ENCODE measurements at places on chromosomes 7 and 10.

GRCh38 chr7:152025937-152026890 is 740 bp downstream of the GALNT11 start:
- no peak for DNase-seq

DNA sequence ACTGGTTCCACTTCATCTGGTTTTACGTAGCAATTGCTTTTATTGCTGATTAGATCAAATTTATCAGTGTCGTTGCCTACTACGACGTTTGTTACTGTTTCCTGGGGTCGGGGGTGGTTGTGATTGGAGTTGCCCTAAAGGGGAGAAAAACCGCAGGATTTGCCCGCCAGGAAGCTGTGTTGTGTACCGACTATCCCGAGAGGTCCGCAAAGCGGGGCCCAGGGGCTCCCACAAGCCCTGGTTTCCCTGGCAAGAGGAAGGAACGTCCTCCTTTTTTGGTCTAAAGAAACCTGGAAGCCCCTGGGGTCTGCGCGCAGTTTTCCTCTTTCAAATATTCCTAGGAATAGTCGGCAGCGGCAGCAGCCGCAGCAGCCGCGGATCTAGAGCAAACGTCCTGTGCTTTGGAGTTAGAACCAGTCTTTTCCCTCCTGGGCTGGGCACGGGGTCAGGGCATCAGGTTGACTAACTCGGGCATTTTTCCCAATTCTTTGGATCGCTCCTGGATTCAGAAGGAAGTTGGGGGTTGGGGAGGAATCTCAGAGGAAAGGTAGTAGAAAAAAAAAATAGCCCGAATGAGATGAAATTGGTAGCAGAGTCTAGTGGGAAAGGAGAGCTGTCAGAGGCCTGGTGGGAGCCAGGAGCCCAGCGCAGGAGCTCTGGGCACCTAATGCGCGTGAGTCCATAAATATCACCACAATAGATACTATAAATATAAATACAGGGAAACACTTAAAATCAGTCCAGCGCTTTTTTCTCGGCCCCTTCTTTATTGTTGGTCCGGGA is 4.6 kb downstream of the VAX1 start:
- DNase-seq, result no peak

DNA sequence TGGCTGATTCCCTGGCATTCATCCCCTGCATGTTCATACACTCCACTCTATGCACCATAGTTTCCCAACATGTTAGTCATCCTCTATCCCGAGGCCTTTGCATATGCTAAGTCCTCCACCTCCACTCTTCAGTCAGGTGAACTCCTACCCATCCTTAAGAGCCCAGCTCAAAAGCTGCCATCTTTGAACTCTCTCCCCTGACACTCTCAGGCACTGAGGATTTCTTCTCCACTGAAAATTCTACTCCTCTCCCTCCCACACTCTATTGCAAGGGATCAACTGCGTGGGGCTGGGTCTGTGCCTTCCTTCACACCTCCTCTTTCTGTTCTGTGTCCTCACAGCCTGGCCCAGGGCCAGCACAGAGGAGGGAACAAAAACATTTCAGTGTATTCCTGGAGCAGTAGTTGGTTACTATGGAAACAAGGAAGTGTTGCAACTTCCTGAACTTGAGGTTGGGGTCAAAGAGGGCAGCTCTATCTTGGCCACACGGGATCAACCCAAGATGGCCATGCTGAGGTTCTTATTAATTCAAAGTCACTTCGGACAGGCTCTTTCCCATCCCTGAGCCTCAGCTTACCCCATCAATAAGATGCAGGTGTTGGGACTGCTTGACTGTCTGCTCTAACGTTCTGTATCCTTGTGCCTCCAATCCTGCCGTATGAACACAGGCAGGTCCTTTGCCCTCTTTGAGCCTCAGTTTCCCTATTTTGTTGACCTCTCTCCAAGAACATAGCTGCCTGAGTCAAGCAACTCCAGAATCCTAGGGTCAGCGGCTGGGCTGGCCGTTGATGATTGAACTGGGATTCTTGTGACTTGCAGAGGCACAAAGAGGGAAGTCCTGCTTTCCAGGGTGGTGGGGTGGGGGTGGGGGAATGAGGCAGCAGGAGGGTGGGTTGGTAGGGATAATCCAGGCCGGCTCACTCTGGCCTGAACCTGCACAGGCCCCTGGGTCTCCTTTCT is 15.5 kb downstream of the ZMIZ1 start:
- no peak for DNase-seq

- no peak for DNase-seq
These were observed 421.4 kb downstream of the GALNT17 start for GRCh38 chr7:71553306-71553705.

DNA sequence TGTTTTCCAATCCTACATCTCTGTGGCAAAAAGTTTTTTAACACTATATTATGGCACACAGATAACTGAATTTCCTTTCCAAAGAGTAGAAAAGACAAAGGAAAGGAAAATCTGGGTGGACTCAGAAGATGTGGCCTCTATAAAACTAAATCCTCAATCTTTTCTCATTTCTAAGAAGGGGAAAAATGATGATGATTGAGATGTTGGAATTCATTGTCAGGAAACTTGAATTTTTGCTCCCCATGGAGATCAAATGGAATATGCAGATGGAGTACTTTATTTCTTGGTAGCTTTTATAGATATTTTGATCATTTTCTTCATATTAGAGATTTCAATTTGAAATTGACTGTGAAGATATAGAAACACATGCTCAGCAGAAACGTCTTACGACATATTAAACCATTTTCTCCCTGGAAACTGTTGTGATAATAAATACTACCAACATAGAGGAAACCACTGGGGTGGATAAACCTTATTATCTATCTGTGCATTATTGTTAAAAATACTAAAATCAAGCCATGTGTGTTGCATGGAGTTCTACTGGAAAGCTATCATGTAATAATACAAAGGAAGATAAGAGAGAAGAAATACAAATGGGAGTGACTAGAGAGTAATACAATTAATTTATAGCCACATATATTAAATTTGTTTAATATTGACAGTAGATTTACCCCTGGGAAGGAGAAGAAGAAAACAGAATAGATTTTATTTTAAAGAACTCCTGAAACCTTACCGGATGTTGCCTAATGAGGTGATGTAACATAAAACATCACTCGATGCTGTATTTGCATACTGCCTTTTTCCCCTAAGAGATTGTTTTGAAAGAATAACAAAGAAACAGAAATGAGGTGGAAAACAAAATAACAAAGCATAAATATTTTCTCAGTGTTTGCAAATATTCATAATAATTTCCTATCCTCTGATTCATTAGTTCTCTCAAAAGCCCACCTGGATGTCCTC is 931.2 kb upstream of the C7orf33 start:
- no peak for DNase-seq

DNA sequence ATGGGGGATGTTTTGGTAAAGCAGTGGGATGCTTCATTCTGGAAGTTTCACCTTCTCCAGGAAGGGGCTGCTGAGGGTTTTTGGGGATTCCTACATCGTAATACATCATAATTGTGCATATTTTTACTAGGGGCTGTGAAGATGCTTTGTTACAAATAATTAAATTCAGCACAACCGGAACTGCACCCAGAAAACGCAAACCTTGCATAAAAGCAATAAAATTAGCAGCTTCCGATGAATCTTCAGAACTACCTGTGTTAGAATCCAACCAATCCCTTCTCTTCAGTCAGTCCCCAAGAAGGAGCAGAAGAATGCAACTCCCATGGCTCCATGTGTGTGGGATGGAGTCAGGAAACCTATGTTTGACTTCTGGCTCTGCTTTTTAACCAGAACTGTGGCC is 48.4 kb upstream of the HMX3 start:
- no peak for DNase-seq

- DNase-seq, result no peak
These were observed 245.1 kb downstream of the CAMK1D start for GRCh38 chr10:12594448-12594944.

DNA sequence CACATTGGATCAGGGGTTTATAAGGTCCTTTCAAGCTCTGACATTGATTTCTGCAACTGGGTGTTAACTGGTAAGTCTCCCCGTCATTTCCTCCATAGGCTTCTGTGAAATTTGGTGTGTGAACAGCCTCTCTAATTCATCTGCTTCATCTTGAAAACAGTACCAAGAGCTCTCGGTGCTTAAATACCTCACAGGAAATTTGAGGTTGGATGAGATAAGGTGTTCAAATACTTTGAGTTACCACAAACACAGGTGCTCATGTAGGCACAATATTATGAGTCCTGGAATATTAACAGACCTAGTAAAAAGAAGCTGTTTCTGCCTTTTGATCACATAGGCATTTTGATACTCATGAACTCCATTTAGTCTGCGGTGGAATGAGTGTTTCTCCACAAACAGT is 85.2 kb downstream of the RTKN2 start:
- DNase-seq, result no peak

DNA sequence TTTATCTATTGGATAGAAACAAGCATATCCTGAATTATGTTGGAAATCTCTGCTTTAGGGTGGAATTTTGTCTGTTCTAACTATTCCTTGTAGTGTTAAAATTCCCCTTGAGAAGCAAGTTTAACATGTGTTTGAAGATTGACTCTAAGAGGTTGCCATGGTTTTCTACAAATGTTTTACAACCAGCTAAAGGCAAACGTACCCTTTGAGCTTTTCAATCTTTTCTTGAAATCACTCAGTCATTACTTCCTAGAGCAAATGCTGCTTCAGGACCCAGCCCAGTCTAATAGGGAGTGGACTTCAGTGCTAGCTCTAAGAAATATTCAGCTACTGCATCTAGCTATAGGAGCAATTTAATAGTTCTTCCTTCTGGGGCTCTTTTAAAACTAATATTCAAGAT is 118.8 kb upstream of the IFRD1 start:
- DNase-seq, result no peak

DNA sequence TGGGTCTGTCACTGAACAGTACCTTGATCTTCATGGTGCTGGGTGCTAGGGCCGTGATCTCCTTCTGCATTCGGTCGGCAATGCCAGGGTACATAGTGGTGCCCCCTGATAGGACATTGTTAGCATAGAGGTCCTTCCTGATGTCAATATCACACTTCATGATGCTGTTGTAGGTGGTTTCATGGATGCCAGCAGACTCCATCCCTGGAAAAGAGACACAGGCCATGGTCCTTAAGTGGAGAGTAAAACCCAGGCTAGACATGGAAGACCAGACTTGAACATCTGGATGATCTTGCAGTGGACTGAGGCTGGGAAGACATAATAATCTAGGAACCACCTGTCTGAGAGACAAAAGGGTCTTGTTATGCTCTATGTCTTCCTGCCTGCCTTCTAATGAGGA is 14.5 kb downstream of the ACTA2 start:
- DNase-seq, result no peak

GRCh38 chr7:141525973-141526514 is 25.2 kb upstream of the AGK start:
- DNase-seq, result no peak

GRCh38 chr10:68811314-68812009 is 15.9 kb upstream of the STOX1 start:
- no peak for DNase-seq

DNA sequence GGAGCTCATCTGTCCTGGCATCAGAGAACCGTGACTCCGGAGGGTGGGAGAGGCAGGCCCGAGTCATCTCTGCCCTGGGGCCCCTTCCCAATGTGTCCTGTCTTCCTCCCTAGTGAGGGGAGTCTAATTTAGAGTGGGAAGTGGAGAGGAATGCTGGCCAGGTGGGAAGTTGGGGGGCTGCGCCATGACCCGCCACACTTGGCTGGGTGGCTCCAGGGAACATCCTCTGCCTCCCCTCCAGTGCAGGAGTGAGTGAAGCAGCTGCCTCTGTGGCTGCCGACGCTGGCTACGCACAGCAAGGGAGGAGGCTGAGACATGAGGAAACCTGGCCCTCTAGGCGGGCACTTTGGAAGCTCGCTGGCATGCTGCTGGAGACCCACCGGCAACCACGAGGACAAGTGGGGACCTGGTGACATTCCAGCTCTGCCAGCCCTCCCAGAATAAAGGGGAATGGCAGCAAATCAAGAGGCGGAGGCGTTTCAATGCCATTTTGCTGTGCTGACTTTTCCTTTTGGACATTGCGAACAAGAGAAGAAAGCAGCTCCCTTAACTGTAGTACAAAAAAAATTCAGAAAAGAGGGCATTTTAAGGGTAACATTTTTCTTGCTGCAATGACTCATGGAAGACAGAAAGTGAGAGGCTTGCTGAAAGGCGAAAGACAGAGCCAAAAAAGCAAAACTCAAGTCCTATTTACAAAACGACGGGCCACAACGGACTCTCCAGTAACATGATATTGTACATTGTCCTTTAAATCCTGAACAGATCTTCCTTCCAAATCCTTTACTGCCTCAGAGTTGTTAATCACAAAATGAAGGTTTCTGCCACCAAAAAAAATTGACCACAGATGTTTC is 121.2 kb upstream of the PITRM1 start:
- DNase-seq, result no peak

DNA sequence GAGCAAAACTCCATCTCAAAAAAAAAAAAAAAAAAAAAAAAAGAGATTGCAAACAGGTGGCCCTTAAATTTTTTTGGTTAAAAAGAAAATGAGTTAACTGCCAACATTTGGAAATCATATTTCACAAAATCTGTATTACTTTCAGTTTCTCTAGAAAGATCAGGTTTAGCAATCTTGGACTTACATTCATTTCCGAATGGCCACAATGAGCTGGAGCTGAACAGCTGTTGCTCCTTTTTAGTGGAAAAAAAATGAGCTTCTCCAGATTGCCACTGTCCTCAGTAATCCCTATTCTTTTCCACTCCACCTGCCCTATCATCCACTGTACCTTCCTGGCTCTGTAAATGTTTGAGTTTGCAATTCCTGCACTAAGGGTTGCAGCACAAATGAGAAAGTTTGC is 43.6 kb downstream of the RAB11FIP2 start:
- no peak for DNase-seq

DNA sequence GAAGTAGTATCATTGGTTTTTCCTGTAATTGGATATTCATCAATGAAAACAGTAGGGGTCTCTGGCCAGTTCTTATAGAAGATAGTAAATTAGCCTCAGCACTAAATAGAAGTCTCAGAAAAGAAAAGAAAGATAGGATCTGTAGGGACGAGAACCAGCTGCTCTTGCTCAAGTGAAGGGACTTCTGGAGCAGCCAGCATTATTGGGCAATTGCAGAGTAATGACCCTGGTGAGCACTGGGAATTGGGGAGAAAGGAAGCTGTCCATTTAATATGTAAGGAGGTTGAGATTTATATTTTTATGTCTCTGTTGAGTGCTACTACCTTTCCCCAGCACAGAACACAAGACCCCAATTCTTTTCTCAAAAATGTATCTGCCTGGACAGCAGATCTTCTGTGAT is 61.2 kb upstream of the WNT16 start:
- no peak for DNase-seq

- no peak for DNase-seq
These were observed 150.2 kb downstream of the TCF7L2 start for GRCh38 chr10:113100281-113100680.

DNA sequence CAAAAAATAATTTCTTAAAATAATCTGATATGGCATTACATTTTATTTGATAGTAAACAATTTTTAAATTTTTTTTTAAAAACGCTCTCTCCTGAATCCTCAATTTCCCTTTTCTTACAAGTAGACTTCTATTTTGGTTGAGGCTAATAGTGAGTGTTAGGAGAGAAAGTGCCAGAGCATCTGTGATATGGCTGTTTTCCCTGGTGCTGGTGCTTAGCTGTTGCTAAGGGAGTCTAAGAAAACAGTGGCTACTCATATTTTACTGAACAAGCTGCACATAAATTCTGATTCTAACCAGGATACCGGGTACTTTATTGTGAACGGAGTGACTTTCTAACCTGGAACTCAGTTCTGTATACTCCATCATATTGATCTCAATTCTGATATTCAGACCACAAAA is 311.1 kb upstream of the KIAA1217 start:
- DNase-seq, result no peak

- no peak for DNase-seq
These were observed 77.2 kb downstream of the EXOC4 start for GRCh38 chr7:133330085-133330484.
